ENCODE measurements at places on chromosomes 11 and 22. TPM values are rescaled to one million over a fixed set of nuclear protein-coding genes. Genes with fewer than 3 reads are reported as not detected.

Gene ELFN2
- not detected for polyA plus RNA-seq

DNA sequence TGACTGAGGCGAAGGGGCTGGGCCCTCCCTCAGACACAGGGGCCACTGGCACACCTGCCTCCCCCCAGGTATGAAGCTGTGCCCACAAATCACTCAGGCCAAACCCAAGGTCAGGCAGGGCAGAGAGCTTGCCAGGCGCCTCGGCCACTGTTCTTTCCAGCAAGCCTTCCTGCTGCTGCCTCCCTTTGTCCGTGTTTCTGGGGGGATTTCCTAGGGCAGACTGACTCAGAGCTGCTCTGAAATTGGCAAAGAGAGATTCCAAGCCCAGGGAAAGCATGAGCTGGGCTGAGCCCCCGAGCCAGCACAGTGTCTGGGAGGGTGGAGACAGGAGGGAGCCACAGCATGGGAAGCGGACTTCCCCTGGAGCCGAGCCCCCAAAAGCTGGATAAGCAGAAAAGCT, 33.2 kb downstream of the PPP2R1B start:
- no peak overlapping the region for H3K27ac ChIP-seq
- H3K4me1 ChIP-seq = no peaks in the 10 kb centered on the region
- H3K36me3 ChIP-seq = no peaks in the 10 kb centered on the region
- no peaks in the 10 kb centered on the region for H3K27me3 ChIP-seq

GRCh38 chr11:44559207-44559939, 6.1 kb upstream of the CD82 start:
- DNase-seq = no peak
- H3K27ac ChIP-seq = peak overlapping the region; percentile 35
- no peaks in the 10 kb centered on the region for H3K36me3 ChIP-seq
- peak overlapping the region; percentile 27 for H3K4me3 ChIP-seq

GRCh38 chr11:125564357-125564756, 4.9 kb upstream of the EI24 start:
- no peaks in the 10 kb centered on the region for H3K27me3 ChIP-seq
- H3K4me3 ChIP-seq = no peak overlapping the region
- H3K36me3 ChIP-seq = no peaks in the 10 kb centered on the region
- H3K27ac ChIP-seq = no peak overlapping the region
- DNase-seq = no peak
- no peaks in the 10 kb centered on the region for H3K4me1 ChIP-seq

DNA sequence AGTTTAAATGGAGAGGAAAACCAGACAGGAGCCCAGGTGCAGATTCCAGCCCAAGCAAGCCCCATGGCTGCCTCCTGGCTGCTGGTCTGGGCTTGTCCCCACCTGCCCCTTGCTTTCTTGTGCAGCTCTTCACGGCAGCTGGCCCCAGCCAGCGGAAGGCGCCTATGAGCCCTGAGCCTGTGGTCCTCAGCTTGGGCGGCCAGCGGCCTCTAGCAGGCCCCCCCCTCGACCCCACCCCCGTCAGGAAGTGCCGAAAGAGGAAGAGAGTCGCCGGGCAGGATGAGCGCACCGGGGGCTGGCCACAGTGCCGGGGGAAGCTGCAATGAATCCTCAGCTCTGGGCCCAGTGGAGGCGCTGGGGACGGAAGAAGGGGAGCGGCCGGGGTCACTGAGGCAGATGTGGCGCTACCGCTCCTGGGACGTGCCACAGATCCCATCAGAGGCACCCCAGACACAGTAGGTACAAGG, 2.1 kb upstream of the DGKZ start:
- peak overlapping the region; percentile 68 for H3K4me3 ChIP-seq
- peak overlapping the region; percentile 78 for H3K27ac ChIP-seq
- H3K36me3 ChIP-seq = no peaks in the 10 kb centered on the region
- H3K4me1 ChIP-seq = peaks cover 28% of the 10 kb centered on the region
- H3K27me3 ChIP-seq = no peaks in the 10 kb centered on the region

DNA sequence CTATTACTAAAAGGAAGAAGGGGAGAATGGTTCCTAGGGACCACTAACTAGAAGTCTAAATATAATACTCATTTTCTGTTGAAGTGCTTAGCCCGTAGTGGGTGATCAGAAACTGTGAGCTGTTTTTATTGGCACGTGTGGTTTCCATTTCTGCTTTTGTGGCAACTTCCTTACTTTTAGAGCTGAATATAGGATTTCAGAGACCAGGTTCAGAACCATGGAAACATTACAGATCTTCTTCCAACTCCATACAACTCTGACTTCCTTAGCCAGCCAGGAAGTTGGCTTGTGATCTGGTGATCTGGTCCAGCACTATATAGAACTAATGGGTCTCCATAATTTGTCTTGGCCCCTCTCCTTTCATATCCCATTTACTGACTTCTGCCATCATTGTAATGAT, 2.6 kb upstream of the ME3 start:
- H3K27ac ChIP-seq = no peak overlapping the region
- H3K36me3 ChIP-seq = no peaks in the 10 kb centered on the region
- H3K4me3 ChIP-seq = no peak overlapping the region
- H3K27me3 ChIP-seq = no peaks in the 10 kb centered on the region
- no peak for DNase-seq

DNA sequence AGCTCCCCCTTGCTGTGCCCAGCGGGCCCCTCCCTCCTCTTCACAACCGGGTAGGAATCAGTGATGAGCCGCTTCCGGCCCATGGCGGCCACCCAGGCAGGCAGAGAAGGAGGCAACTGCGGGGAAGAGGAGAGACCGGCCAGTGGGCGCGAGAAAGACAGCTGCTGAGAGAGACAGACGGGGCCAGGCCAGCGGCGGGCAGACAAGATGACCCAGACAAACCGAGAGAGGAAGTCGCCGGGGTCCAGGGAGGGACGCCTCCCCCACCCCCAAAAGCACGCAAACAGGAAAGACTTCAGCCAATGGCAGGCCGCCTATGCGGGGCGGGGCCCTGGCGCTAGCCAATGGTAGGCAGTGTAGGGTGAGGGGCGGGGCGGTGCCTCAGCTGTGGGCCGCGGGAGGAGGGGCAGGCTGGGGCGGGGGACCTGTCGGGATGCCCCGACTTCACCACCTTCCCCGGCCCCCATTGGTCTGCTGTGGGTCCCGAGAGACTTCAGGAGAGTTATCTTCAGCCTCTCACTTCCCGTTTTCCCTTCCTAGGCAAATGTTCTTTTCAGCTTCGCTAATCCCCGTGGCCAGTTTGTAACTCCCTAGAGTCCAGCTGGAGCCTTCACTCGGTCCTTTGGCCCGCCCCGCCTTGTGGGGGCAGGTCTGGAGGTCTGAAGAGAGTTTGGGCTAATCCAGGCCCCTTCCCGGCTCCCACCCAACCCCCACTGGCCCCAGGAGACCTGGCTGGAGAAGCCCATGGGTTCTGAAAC, at the start of gene POLD4:
TSS of gene POLD4 (minus strand) at position 230 of the 758 bp plus-strand sequence. CDS start at position 83, 147 bp downstream.
- no peaks in the 10 kb centered on the region for H3K27me3 ChIP-seq
- H3K4me3 ChIP-seq = peak within 1 kb of the TSS; percentile 96
- no peaks in the 10 kb centered on the region for H3K36me3 ChIP-seq
- peak; percentile 95 for DNase-seq

- no peaks in the 10 kb centered on the region for H3K27me3 ChIP-seq
- no peak for DNase-seq
- H3K4me1 ChIP-seq = no peaks in the 10 kb centered on the region
- no peak overlapping the region for H3K4me3 ChIP-seq
- H3K36me3 ChIP-seq = no peaks in the 10 kb centered on the region
These were observed 452.3 kb downstream of the KCNA4 start for GRCh38 chr11:29564486-29564885.

DNA sequence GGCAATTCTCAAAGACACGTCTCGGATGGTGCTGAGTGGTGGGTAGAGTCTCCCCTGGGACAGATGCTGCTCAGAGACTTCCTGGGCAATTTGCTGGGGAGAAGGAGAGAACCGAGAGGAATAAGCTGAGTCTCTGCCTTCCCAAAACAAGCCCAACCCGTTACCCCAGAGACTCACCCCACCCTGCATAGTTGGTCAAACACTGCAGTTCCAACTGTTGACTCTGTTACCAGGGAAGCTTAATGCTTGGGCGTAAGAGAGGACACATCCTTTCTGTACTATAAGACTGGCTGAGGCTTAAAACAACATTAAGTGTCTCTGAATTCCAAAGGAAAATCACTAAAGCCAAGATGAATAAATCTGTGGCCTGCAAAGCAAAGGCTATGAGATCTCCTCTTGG, 68.1 kb downstream of the CCDC81 start:
- H3K4me1 ChIP-seq = no peaks in the 10 kb centered on the region
- H3K4me3 ChIP-seq = no peak overlapping the region
- no peak overlapping the region for H3K27ac ChIP-seq
- H3K36me3 ChIP-seq = no peaks in the 10 kb centered on the region

DNA sequence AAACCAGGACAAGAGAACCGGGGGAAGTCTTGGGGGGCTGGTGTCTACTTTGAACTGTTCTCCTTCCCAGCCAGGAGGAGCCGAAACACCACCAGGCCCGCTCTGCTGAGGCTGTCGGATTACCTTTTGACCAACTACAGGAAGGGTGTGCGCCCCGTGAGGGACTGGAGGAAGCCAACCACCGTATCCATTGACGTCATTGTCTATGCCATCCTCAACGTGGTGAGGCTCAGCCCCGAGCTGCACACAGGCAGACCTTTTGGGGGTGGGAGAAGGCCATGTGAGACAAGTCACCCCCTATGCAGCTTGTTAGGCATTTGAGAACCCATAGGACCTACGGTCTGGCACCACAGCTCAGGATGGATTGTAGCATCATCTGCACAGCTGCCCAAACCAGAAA, 2.8 kb downstream of the HTR3A start:
- DNase-seq = no peak
- no peaks in the 10 kb centered on the region for H3K36me3 ChIP-seq
- H3K4me3 ChIP-seq = no peak overlapping the region
- H3K27ac ChIP-seq = no peak overlapping the region
- no peaks in the 10 kb centered on the region for H3K27me3 ChIP-seq

DNA sequence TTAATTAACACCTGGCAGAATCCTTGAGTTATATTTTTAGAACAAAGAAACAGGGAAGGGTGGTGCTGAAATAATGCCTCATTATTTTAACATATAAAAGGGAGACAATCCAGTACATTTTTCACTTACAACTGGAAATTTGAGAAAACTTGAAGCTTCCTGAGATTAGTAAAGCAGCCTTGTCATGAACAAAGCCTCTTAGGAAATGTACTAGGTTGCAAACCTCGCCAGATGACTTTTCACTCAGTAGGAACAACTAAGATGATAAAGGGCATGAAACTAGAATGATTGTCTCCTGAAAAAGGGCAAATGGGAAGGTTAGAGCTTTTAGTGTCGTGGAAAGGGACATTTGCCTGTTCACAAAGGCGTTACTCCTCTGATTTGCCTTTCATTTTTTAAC, 289.6 kb downstream of the ETS1 start:
- no peak overlapping the region for H3K4me3 ChIP-seq
- H3K27me3 ChIP-seq = no peaks in the 10 kb centered on the region
- H3K4me1 ChIP-seq = peaks cover 84% of the 10 kb centered on the region

Gene SYTL2
- 12.0 TPM for polyA plus RNA-seq

DNA sequence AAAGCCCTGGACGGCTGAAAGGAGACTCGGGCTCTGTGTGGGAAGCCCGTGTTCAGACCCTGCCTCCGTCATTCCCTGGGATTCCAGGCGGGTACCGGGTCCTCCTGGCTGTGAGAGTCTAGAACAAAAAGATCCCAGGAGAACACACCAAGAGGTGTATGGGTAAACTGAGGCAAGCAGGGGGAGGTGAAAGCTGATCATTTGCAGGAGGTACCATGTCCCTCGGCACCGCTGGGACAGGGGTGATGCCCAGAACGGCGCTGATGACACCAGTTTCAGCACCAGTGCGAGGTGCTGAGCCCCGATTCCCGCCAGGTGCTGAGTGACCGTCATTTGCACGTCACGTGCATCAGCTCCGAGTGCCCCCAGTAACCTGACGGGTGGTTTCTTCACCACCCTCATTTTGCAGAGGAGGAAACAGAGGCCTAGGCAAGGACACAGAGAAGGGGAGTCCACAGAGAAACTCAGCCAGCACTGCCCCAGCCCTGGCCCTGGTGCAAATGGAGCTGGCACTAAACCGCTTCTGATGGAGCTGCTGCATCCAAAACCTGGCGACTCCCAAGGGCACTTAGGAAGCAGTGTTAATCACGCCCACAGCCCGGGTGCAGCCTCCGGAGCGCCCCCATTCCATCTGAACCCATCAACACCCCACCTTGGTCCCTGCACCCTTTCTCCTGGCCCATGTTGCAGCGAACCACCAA, 16.8 kb downstream of the MACROD1 start:
- no peaks in the 10 kb centered on the region for H3K36me3 ChIP-seq
- no peak overlapping the region for H3K27ac ChIP-seq
- H3K27me3 ChIP-seq = no peaks in the 10 kb centered on the region
- H3K4me1 ChIP-seq = no peaks in the 10 kb centered on the region
- no peak overlapping the region for H3K4me3 ChIP-seq

DNA sequence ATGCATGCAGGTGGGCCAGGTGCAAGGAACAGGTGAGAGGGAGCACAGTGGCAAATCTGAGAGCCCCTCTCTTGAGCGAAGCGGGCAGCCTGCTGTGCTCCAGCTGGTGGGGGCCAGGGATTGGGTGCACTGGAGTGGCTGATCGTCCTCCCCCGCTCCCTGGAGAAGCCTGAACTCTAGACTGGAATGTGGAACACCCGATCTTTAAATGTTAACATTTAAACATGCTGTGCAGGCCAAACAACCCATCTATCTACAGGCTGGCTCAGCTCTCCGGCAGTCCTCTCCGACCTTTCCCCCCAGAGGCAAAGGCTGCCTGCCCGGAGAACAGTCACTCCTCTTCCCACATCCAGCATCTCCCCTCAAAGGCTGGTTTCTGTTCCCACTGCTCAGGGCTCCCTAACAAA, 5.1 kb downstream of the MRGPRF start:
- H3K27me3 ChIP-seq = peaks cover 8% of the 10 kb centered on the region
- no peak for DNase-seq
- no peaks in the 10 kb centered on the region for H3K36me3 ChIP-seq
- no peak overlapping the region for H3K27ac ChIP-seq

GRCh38 chr11:73428227-73428626, 52.0 kb downstream of the RELT start:
- H3K4me1 ChIP-seq = no peaks in the 10 kb centered on the region
- no peak overlapping the region for H3K27ac ChIP-seq
- no peaks in the 10 kb centered on the region for H3K36me3 ChIP-seq
- no peak overlapping the region for H3K4me3 ChIP-seq

DNA sequence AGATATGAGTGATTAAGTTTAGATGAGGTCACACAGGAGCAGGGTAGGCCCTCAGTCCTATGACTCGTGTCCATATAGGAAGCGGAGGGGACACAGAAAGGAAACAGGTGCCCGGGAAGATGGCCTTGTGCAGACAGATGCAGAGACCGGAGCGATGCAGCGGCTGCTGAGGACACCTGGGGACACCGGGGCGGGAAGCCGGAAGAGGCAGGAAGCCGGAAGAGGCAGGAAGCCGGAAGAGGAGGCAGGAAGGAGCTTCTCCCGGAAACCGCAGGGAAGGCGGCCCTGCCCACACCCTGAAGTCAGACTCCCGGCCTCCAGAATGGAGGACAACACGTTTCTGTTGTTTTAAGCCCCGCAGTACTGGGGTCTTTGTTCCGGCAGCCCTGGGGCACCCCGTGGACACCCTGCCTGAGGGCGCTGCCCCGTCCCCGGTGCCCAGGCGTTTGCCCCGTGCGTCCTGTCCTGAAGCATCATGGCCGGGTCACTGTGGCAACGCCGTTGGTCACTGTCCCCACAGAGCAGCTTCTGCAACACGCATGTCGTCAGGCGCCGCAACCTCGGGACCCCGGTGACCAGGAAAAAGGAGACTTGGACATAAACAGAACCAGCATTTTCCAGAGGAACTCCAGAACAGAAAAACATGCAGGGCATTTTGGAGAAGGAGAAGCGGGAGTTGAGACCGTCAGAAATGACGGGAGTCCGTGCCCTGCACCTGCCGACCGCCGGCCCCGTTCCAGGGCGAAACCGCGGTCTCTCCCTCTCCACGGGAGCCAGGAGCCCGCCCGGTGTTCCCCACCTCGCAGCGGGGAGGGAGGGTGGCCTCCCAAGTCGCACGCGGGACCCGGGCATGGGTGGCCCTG, 103.4 kb downstream of the BRD1 start:
- H3K4me1 ChIP-seq = peaks cover 10% of the 10 kb centered on the region
- H3K27me3 ChIP-seq = peaks cover 5% of the 10 kb centered on the region
- H3K4me3 ChIP-seq = peak overlapping the region; percentile 69
- H3K27ac ChIP-seq = peak overlapping the region; percentile 65
- H3K36me3 ChIP-seq = no peaks in the 10 kb centered on the region

Measured in naive thymus-derived CD4-positive, alpha-beta T cell (primary cell).